GM23338 (cell line): ENCODE measurements at places on chromosomes 7 and 10.

- DNase-seq = no peak
Measured at GRCh38 chr7:151057506-151057988, at the start of gene CDK5. TSS of gene CDK5 (minus strand) at chr7:151057897. CDS start at chr7:151057848, 49 bp downstream.

DNA sequence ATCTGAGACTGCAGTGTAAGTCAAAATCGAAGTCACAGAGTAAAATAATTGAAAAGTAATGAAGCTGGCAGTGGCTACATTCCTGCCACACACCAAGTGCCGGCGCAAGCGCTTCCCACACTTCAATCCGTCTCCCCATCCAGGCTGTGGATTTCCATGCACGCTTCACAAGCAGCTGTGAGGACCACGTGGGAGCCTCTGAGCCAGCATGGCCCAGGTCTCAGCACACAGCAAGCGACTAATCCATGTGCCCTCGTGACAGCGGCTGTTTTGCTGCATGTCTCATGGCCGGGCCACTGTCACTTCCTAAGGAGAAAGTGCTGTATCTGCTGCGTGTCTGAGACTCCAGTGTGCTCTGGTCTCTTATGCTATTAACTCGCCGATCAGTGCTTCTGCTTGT, 566.9 kb downstream of the DNAJB6 start:
- no peak for DNase-seq

DNA sequence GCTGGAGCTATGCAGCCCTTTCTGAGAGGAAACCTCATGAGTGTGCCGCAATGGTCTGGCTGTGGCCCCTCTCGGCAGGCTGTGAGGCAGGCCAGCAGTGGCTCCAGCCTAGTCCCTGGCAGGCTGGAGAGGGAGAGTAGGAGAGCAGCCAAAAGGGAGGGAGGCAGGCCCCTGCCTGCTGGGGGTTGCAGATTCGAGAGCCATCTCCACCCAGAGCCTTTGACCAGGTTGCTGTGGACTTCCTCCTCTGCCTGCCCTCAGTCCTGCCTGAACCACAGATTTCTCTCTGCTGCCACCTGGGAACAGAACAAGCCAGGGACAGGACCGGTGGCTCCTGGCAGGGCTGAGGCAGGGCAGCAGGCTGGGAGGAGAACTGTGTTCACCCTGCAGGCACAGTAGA, 13.9 kb downstream of the PAX2 start:
- DNase-seq = no peak

GRCh38 chr10:43091846-43092245, 15.0 kb downstream of the RET start:
- no peak for DNase-seq

- peak; percentile 91 for DNase-seq
Measured at GRCh38 chr7:107742678-107743566, 1.0 kb upstream of the CBLL1 start.

DNA sequence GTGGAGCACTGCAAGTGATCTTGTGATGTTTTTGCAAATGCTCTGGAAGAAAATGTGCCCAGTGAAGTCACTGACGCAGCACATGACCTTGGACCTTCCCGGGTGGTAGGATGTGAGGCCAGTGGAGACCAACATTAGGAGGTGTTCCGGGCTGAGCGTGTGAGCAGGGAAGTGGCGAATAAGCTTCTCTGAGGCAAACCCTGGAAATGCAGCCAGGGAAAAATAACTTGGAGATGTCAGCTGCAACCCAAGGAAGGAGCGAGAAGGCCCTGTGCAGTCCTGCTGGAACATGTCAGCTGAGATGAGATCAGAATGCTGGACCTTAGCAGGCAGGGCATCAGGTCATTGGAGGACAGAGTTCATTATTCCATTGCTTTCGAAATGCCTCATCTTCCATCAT, 18.6 kb upstream of the SDK1 start:
- no peak for DNase-seq

DNA sequence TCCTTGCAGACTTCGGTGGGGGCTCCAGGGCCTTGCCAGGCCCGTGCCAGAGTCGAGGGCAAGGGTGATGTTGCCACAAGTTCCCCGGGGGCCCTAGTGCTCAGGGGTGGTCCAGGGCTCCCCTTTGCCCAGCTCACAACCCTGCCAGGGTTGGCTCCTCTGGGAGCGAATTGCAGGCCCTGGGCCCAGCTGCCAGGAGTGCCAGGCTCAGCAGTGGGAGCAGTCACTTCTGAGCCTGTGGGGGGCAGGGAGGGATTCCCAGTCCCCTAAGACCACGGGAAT, 43.8 kb downstream of the TCERG1L start:
- DNase-seq = no peak

GRCh38 chr7:11473807-11474424, 358.1 kb downstream of the THSD7A start:
- no peak for DNase-seq

GRCh38 chr10:112728997-112729396, 221.1 kb upstream of the TCF7L2 start:
- no peak for DNase-seq

- no peak for DNase-seq
Measured at GRCh38 chr7:1127001-1127400, 33.0 kb downstream of the ZFAND2A start.

DNA sequence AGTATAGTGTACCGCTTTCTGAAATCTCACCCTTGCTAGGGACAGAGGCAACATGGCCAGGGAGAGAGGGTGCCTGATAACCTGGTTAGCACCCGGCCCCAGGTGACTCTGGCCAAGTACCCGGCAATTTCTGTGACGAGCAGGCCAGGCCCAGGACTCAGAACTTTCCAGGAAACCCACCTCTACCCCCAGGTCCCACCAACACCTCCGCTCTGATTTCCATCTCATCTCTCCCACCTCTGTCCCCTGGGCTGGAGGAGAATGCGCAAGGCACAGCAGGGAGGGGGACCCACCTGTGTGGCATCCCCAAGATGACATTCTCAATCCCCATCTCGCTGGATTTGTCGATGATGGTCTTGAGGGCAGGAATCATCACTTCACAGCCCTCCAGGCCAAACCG, 11.6 kb downstream of the OGDHL start:
- DNase-seq = no peak

- DNase-seq = peak; percentile 8
Measured at GRCh38 chr7:84546403-84546802, 351.8 kb upstream of the SEMA3A start.

DNA sequence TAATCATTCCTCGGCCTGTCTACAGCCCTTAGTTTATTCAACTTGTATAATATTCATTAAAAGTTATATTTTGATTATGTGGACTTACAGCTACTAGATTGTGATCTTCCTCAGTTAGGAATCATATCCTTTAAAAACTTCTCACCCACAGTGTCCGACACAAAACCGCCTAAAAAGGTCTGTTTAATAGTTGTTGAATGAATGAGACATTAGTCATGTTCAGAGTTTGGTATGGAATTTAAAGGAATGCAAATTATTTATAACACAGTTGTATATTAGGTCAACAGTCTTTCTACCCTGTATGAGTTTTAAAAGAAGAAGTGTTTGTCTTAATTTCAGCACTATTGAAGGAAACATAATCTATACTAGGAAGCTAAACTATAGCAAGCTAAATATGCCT, 390.0 kb downstream of the ARL4A start:
- no peak for DNase-seq

DNA sequence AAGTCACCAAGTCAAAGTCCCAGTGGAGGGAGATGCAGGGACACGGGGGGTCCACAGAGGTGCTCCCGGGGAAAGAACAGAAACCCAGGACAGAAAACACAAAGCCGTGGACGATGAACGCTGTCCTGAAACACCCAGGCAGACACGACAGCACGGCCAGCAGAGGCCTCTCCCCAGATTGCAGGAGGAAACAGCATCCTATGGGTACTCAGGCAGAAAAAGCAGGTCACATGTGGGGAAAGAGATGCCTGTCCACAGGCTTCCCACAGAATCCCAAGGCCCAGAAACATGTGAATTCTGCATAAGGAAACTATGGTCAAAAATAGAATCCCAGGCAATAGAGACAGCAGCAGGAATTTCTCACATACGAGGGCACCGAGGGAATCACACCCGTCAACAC, 53.6 kb upstream of the ADGRA1 start:
- no peak for DNase-seq

- DNase-seq = no peak
Measured at GRCh38 chr7:46226860-46227259, 305.8 kb upstream of the IGFBP3 start.

DNA sequence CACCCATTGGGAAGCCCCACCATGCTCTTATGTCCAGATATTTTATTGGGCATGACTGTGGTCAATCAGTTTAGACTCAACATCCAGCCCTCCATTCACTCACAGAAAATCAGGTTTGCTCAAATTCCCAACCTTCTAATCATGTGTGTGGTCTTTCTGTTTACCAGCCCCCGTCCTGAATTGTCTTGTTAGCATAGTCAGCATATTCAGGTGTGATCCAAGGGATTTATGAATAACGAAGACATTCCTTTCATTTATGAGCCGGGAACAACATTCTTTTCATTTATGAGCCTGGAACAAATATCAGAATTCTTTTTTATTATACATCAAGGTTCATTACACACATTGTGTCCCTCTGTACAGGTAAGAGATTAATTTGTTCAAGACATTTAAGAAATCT, 376.3 kb upstream of the POM121L12 start:
- DNase-seq = no peak

- DNase-seq = peak; percentile 64
Measured at GRCh38 chr7:3510101-3511020, 209.3 kb downstream of the SDK1 start.

GRCh38 chr7:1856161-1856887, 186.2 kb downstream of the ELFN1 start:
- no peak for DNase-seq

GRCh38 chr10:103859161-103860086, 4.0 kb upstream of the SH3PXD2A start:
- DNase-seq = peak; percentile 79

- peak; percentile 93 for DNase-seq
Measured at GRCh38 chr7:2608921-2609411, 22.8 kb upstream of the TTYH3 start.

DNA sequence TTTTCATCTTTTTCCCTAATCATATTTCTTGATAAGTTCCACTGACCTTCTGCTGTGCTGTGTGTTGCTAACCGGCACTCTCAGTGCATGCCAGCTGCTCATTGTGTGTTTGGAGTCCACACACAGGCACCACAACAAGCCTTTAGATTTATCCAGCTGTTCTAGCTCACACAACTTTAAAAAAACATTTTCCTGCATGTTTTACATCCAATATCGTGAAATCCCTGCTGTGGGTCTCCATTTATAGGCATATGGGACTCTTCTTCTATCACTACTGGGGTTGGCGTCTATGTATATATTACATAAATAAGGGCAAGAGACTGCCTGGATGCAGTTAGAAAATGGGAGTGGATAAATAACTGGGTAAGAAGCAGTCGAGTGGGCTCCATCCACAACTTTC, 183.6 kb upstream of the ADARB2 start:
- DNase-seq = no peak

- DNase-seq = no peak
Measured at GRCh38 chr7:17822547-17823173, 117.6 kb downstream of the SNX13 start.

DNA sequence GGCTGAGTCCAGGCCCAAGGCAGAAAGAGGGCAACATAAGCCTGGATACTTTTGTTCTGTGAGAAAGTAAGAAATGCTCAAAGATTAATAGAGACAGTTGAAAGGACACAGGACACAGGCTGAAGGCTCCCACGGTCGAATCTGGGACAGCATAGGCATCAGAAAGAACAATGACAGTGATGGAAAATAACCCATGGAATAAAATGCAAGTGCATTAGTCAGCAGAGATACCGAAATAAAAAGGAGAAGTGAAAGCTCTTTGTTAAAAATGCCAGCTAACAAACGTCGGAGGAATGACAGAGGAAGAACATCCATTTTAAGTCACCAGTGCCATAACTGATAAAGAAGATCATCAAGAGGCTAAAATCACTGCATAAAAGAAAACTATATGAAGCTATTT, 19.6 kb upstream of the AGAP5 start:
- no peak for DNase-seq

DNA sequence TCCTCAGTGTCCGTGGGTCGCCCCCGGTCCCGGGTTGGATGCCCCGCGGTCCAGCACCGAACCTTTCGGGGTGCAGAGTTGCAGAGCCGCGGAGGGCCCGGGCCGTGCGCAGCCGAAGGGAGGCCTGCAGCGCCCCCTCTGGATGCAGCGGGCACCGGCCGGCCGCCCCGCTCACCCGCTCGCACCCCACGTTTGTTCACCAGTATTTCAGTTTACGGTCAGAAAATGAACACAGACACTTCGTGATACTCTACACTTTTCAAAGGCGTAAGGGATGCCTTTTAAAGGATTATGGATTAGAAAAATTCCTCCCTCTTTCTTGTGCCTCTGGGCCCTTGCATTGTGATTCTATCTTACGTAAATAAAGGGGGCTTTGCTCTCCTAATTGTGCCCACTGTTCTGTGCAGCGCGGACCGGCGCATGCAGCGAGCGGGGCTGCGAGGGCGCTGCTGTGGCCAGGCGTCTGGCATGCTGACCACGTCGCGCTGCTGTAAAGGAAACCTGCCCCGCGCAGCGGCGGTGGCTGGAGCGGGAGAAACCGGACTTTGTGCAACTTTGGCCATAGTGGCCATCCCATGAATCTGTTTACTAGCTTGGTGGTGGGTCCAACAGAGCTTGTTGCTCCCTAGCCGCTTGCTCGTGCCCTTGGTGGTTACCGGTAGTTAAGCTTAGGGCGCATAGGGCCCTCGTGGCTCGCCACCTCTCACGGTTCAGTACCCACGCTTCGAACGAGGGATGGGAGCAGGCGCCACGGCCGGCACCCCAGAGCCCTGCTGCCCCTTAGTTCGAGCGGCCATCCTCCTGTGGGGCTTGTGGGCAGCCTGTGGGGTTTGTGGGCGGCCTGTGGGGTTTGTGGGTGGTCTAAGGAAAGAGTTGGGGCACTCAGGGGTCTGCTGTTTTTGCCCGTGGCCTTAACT, 739 bp upstream of the MEST start:
- DNase-seq = peak; percentile 78

DNA sequence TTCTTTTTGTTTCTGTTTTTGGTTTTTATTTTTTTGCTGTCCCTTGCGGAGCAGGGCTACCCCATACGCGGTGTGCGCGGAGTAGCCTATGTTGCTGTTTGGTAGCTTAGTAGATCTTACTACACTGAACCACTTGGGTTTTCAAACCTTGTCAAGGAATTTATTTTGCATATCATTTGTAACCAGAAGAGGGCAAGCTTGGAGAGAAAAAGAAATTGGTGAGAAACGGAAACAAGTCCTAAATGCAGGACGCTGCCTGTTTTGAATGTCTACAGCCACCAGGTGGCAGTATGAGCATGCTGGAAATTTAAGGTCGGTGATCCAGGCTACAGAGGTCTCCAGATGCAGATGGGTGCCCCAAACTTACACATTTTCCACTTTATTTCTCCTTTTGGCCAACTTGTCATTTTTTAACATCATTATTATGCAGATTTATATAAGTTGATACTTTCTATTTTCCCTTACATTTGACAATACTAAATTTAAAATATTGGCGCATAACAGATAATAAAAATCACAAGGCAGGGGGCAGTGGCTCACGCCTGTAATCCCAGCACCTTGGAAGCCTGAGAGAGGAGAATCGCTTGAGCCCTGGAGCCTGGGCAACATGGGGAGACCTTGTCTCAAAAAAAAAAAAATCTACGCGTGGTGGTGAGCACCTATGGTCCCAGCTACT, 15.3 kb upstream of the TRA2A start:
- peak; percentile 94 for DNase-seq

- peak; percentile 81 for DNase-seq
Measured at GRCh38 chr7:34759477-34760125, 101.6 kb downstream of the NPSR1 start.
